Effector memory CD8-positive, alpha-beta T cell (primary cell): ENCODE measurements at places on chromosomes 13 and 19.

GRCh38 chr13:111577208-111577828, 256.9 kb downstream of the TEX29 start:
- DNase-seq = no peak

DNA sequence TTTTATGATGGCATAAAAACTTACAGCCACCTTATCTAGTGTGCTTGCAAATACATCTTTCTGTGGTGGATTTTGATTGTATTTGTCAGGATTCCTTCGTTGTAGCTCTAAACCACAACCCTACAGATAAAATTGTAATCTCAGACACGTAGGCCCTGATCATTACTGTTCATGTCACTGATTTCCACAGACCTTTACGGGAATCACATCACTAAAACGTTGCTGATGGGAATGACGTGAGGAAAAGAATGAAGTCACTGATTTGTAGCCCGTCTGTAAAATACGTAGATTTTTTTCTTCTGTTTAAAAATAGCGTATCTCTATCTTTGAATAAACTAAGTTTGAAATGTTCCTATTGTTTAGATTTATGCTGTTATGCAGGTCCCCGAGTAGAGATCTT, 399.2 kb downstream of the MYO16 start:
- no peak for DNase-seq

DNA sequence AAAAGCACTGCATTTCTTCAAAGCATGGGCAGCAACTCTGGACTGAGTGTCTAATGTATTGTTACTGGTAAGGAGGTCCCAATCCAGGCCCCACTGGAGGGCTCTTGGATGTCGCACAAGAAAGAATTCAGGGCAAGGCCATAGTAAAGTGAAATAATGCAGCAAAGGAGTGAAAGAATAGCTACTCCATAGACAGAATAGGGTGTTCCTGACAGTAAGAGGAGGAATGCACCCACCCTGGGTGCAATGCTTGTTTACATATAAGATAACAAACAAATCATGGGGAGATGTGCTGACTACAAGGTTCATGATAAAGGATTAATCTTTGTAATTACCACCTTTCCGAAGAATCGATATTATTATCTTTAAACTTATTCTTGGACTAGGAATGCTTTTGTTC, 58.8 kb upstream of the ABCC4 start:
- no peak for DNase-seq

- DNase-seq = no peak
Observed at GRCh38 chr13:43572656-43573360, 214.0 kb downstream of the ENOX1 start.

DNA sequence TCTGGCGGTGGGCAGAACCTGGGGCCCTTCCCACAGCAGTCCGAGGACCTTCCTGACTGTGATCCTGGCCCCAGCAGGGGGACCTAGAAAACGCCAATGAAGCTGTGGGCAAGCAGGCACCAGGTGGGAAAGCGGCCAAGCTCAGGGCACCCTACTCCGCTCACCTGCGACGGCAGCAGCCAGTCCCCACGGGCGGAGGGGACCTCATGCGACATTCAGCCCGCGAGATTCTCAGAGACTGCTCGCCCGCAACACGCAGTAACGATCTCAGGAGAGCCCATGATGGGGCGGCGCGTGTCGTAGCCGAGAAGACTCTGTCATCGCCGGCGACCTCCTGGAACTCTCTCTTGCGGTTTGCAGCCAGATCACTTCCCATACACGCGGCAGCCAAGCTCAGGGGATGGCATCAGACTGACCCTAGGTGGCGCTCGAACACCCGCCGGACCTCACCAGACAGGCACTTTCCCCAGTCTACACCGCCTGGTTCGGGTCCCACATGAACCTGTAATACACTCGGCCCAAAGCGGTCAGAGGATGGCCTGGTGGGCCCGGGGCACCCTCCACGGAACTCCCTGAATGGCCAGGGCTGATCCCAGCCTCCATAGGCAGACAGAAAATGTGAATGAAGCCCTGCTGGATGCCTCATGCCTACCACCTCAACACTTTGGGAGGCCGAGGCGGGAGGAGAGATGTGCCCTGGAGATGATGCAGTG, 26.5 kb downstream of the MAN2B1 start:
- peak; percentile 76 for DNase-seq
